ENCODE measurements at places on chromosomes 6 and 20.
A peak's percentile ranks its signal among the peaks of the same experiment; 100 is the strongest.

- no peak for DNase-seq
Observed at GRCh38 chr6:43679057-43679456, 8.5 kb downstream of the MRPS18A start.

DNA sequence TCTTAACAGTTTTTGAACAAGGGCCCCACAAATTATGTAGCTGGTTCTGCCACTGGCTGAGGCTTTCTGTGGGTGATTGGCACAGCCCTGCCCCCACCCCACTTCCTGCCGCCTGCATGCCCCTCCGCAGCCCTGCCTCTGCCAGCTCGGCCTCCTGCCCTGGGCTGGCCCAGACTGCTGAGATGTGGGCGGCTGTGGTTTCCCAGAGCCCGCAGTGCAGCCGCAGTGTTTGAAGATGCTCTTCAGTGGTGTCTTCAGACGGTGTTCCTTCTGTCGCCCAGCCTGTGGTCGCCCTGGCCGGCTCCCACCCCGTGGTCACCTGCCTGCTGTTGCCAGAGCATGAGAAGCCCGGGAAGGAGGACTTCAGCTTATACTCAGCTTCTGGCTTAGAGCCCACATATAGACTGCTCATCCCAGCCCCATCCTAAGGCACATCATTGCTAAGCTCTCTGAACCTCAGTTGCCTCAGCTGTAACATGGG lies 154.3 kb downstream of the VEGFA start:
- peak; percentile 50 for DNase-seq

DNA sequence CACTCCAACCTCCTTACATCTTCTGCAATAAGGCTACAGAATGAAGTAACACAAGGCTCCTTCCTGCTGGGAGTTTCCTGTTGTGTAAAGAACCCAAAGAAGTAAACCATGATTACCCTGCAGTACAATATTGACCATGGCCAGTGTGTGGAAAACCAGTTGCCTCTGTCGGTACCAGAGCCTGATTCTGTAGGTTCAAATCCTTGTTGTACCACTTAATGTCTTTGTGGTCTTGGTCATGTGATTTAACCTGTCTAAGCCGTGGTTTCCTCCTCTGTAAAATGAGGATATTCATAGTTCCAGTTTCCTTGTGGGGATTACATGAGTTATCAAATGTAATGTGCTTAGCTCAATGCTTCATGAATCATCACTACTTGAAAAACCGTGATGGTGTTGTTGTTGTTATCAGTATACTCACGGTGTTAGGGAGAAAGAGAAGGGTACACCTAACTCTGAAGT lies 60.3 kb upstream of the PRELID3B start:
- no peak for DNase-seq

DNA sequence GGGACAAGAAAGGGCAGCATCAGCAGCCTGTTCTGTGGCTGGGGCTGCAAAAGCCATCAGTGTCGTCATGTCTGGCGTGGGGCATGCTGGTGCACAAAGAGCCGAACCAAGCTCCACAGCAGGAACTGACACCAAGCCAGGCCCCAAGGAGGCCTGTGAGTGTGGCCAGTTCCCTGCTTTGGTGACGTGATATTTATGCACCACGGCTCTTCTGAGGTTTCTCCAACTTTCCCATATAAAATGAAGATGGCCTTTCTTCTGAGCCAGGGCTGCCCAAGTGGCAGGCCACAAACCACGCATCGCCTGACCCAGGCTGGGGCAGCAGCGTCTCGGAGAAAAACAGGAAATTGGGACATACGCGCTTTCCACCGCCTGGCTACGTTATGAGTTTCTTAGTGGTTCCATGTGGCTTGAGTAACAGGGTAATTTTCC lies 109.9 kb downstream of the RIN2 start:
- DNase-seq = no peak

DNA sequence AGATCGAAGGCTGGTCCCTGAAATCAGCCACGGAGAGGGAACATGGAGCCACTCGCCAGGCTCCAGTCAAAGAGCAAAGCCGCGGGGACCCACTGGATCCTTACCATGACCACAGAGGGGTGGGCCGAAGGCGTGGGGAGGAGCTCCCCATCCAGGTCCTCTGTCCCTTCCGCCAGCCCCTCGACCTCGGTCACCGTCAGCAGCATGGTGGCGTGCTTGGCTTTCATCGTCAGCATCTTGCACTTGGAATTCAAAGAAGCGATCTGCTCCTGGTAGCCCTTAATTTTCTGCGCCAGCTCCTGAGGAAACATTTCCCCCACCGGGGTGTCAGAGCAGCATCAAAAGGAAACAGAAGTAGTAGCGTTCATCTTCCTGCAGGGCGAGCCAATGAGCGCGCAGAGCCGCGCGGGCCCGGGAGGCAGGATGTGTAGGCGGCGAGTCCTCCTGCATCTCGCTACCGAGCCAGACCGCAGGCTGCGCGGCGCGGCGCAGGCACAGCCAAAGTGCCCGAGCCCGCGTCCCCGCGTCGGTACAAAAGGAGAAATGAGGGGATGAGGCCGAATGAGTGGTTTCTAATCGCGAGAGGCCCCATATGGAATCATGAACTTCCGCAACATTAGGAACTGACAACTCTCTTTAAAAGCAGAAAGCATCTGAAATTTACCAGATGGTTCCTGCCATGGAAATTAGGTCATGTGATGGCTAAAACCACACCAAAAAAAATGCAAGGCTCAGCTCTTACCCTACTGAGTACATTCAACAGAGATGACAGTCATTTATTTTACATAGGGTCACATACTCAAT lies 335.2 kb downstream of the SYNE1 start:
- peak; percentile 78 for DNase-seq

GRCh38 chr6:123380257-123380656 lies 256.5 kb downstream of the TRDN start:
- no peak for DNase-seq

GRCh38 chr20:1870792-1871550 lies 24.2 kb upstream of the SIRPA start:
- DNase-seq = no peak

- DNase-seq = no peak
Observed at GRCh38 chr6:136086686-136087085, 163.4 kb downstream of the MTFR2 start.

- no peak for DNase-seq
Observed at GRCh38 chr6:53982366-53983050, 128.7 kb upstream of the MLIP start.

GRCh38 chr6:57207141-57207540 lies 15.0 kb downstream of the RAB23 start:
- no peak for DNase-seq

DNA sequence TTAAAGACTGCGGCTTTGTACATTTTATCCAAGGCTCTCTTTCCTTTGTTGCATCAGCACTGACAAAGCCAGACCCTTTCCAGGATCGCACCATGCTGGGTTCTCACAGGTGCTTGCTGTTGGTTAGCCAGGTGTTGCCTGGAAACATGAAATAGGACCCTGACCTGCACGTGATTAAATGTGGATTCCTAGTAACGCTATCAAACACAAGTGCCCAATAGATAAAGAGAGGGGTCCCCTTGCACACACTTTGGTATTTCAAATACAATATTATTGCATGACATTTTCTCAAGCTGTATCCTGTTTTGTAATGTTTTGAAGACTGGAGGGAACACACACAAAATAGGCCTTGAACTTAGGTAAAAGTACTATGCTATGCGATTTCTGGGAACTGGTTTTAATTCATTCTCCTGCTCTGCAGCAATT lies 73.3 kb downstream of the AKAP12 start:
- DNase-seq = no peak

DNA sequence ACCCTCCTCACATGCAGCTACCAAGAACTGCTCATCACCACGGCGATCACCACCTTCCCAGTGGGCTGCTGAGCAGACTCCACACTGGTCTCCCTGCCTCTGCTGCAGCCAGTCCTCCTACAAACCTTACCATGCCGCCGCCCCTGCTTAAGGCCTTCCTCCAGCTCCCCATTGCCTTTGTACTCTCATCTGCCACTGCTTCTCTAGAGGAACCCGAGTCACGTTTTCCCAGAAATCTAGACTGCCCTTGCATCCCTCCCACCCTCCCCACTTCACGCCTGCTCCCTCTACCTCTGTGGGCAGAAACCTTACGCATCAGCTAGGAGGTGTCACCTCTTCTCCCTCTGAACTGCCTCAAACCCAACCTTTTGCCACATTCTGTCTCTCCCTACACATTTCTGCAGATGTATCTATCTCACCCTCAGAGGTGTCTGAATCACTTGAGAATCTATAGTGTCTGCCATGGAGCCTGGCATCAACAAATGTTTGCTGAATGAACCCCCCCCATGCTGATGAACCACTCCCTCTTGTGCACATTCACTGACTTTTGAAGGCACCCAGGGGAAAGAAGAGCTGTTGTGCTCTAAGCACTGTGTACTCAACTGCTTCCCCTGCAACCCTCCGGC lies 4.3 kb downstream of the E2F1 start:
- DNase-seq = no peak

DNA sequence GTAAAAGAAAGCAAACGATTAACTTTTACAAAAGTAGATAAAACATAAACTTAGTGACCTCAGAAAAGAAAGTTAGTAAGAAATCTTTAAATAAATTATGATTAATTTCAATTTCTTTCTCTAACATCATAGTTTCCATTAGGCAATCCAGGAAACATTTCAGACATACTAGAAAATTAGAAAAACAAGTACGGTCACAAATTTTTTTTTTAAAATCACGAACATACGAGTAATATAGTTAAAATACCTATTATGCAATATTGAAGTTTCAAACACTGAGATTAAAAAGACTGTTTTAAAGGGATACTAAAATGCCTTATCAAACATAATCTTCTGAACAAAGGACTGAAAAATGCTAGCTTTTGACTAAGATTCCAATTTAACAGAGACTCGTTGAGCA lies 26.2 kb downstream of the NOL7 start:
- no peak for DNase-seq

GRCh38 chr6:105453968-105454367 lies 51.1 kb upstream of the PREP start:
- DNase-seq = no peak

GRCh38 chr20:50916257-50916656 lies 15.0 kb downstream of the ADNP start:
- DNase-seq = no peak

- DNase-seq = peak; percentile 74
Observed at GRCh38 chr20:48821261-48821920, 6.4 kb downstream of the PREX1 start.

Measured in CD4-positive, CD25-positive, alpha-beta regulatory T cell (primary cell).